ENCODE measurements at places on chromosomes 3 and 15. TPM values are rescaled to one million over a fixed set of nuclear protein-coding genes. Genes with fewer than 3 reads are reported as not detected.
A peak's percentile ranks its signal among the peaks of the same experiment; 100 is the strongest.

RYR3 gene
- total RNA-seq = 7.4 TPM

GRCh38 chr3:108388136-108389132 lies 92.1 kb downstream of the HHLA2 start:
- H3K36me3 ChIP-seq = no peaks in the 10 kb centered on the region
- no peak for DNase-seq
- peaks cover 3% of the 10 kb centered on the region for H3K27me3 ChIP-seq
- no peak overlapping the region for H3K4me3 ChIP-seq
- peaks cover 7% of the 10 kb centered on the region for H3K4me1 ChIP-seq

PLCD1 gene
- total RNA-seq = 73.0 TPM

SYNPR gene
- 6.1 TPM for total RNA-seq

CALML4 gene
- 4.1 TPM for total RNA-seq

DNA sequence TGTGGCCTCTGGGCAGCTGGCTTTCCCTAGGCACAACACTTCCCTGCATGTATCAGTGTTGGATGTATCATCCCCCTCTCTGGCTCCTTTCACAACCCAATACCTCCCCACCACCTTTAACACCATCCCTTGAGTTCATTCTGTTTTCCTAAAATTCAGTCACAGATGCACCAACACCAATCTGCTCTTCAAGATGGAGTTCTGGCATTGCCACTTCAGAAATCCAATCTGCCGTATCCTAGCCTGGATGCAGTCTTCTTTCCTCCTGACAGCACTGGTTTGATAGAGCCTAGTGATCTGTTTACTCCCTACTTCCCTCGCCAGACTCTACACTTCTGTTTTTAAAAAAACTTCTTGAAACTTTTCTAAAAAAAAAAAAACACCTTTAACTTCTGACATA lies 21.7 kb downstream of the PXYLP1 start:
- H3K4me1 ChIP-seq = peaks cover 27% of the 10 kb centered on the region
- H3K4me3 ChIP-seq = no peak overlapping the region
- DNase-seq = no peak
- no peak overlapping the region for H3K27ac ChIP-seq
- no peaks in the 10 kb centered on the region for H3K36me3 ChIP-seq

EBLN2 gene
- total RNA-seq = 5.7 TPM

- peaks cover 2% of the 10 kb centered on the region for H3K27me3 ChIP-seq
- no peak overlapping the region for H3K4me3 ChIP-seq
- H3K36me3 ChIP-seq = no peaks in the 10 kb centered on the region
- peaks cover 9% of the 10 kb centered on the region for H3K4me1 ChIP-seq
- no peak overlapping the region for H3K27ac ChIP-seq
Observed at GRCh38 chr3:106371221-106371970, 502.6 kb upstream of the CBLB start.

TF gene
- total RNA-seq = 2.3 TPM

DNA sequence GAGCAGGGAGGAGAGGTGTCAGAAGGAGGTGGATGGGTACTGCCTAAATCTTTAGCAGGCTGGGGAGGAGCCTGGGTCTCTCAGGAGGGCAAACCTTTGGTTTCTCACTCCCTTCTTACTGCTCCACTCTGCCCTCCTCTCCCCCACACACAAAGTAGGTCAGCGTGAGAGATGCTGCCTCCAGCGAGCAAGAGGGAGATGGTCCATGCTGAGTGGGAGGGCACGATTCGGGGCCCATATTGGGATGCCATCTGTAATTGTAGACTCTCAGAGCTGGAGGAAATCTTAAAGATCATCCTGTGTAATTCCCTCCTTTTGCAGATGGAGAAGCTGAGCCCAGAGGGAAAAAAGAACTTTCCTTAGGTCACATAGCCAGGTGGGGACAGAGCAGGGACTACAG lies 34.2 kb upstream of the SYN2 start:
- no peaks in the 10 kb centered on the region for H3K36me3 ChIP-seq
- H3K4me1 ChIP-seq = no peaks in the 10 kb centered on the region
- DNase-seq = no peak

AKAP13 gene
- 145 TPM for total RNA-seq

SPATA12 gene
- total RNA-seq = not detected

DNA sequence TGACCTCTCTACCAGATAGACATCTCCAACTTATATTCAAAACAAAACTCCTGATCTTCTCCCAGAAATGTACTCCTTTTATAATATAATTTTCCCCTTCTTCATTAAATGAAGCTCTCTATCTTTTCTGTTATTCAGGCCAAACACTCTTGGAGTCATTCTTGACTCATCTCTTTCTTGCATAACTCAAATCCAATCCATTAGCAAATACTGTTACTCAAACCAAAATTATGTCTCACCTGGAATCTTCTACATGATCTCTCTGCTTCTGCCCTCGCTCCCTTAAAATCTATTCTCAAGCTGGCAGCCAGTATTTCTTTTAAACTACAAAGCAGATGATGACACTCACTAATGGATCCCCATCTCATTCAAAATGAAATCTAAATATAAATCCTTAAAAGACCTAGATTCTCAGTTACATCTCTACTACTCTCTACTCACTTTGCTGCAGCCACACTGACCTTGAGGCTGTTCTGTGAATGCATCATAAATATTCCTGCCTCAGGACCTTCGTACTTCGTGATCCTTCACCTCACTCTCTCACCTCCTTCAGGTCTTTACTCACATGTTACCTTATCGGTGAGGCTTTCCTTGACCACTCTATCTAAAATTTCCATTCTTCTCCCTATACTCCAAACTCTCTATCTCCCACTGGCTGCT lies 160.9 kb downstream of the TBC1D5 start:
- no peaks in the 10 kb centered on the region for H3K4me1 ChIP-seq
- H3K36me3 ChIP-seq = no peaks in the 10 kb centered on the region
- no peak for DNase-seq
- no peak overlapping the region for H3K27ac ChIP-seq
- no peak overlapping the region for H3K4me3 ChIP-seq

VIPR1 gene
- not detected for total RNA-seq

- H3K4me3 ChIP-seq = no peak overlapping the region
- H3K27ac ChIP-seq = no peak overlapping the region
- H3K27me3 ChIP-seq = no peaks in the 10 kb centered on the region
- DNase-seq = no peak
Observed at GRCh38 chr3:171379281-171379680, 80.9 kb downstream of the TNIK start.

DNA sequence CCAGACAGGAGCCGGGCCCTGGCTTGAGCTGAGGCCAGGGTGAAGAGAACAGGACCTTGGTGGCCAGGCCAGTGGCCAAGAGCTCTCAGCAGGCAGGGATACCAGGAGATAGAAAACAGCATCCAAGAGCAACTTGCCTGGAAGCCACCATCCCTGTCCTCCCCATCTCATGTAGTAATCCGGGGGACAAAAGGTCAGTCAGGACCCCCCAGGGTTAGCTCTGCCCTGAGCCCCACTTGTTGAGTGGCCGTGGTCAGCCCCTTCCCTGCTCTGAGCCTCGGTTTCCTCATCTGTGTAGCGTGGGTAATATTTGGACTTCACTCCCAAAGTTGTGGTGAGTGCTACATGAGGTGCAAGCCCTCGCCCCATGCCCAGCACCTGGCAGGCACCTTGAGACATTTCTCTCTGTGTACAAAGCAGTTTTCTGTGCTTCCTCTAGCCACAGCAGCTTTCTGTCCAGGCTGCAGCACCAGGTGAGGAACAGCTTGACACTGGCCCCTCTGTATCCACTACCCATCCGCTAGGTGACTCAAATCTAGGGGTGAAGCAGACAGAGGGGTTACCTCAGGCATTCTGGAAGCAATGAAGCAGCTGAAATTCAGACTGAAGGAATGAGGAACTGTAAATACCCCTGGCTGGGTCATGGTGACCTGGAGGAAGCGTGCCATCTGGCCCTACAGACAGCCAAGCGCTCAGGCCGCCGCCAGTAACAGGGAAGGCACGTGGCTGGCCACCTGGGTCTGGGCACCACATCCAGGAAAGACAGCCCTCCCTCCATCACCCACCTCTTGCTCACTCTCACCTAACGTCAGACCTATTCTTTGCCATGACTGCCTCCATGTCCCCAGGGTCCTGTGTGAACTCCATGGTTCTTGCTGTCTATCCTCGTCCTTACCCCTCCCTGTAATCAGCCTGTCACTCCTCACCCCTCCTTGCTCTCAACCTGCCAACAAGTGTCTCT lies 6.7 kb downstream of the CISH start:
- no peaks in the 10 kb centered on the region for H3K4me1 ChIP-seq
- H3K27ac ChIP-seq = no peak overlapping the region
- H3K36me3 ChIP-seq = no peaks in the 10 kb centered on the region
- peaks cover 4% of the 10 kb centered on the region for H3K27me3 ChIP-seq

- peaks cover 9% of the 10 kb centered on the region for H3K27me3 ChIP-seq
- peaks cover 8% of the 10 kb centered on the region for H3K4me1 ChIP-seq
- H3K27ac ChIP-seq = no peak overlapping the region
- DNase-seq = peak; percentile 80
- no peak overlapping the region for H3K4me3 ChIP-seq
Observed at GRCh38 chr3:126522363-126522788, 1.6 kb upstream of the CHST13 start.

DNA sequence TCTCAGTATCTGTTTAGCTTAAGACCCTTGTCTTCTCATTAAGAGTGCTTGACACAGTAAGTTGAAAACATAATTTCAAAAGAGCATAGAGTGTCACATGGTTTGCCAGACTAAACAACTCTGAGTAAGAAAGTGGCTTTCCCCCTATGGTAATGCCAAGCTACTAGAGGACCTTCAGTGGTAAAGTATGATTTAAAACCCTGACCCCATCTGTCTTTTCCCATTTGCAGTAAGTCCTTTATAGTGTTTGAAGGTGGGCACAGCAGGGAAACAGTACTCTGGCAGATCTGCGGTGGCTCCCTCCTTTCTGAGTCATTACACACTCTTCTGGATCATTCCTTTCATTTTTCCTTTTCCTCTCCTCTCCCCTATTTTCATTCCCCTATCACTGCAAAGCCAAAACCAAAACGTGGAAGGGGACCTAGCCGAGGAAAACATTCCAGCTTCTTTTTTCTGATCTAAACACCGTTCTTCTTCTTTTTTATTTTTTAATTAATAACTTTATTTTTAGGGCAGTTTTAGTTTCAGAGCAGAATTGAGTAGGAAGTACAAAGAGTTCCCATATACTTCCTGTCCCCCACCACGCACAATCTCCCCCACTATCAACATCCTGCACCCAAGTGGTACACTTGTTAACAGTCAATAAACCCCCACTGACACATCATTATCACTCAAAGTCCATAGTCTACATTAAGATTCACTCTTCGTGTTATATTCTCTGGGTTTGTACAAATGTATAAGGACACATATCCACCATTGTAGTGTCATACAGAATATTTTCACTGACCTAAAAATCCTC lies 74.7 kb downstream of the PPARG start:
- no peak for DNase-seq
- H3K27me3 ChIP-seq = no peaks in the 10 kb centered on the region
- no peak overlapping the region for H3K4me3 ChIP-seq

DNA sequence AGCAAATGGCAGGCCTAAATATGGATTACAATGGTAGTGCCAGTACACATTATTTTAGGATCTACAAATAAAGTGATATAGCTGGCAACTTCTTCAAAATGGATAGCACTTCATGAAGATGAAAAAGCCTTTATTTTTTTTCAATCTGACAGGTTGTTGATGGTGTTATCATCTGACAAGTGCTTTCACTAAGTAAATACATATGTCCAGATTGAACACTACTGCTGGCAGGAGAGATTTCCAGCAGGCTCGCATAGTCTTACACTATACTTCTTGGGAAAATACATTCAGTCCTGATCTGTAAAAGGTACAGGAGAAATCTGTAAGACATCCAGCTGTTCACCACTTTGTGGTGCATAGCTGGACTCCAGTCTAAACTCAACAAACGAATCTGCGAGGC lies 50.9 kb upstream of the ALCAM start:
- H3K27ac ChIP-seq = no peak overlapping the region
- no peak overlapping the region for H3K4me3 ChIP-seq
- no peaks in the 10 kb centered on the region for H3K36me3 ChIP-seq
- DNase-seq = no peak
- H3K27me3 ChIP-seq = no peaks in the 10 kb centered on the region
- no peaks in the 10 kb centered on the region for H3K4me1 ChIP-seq

DNA sequence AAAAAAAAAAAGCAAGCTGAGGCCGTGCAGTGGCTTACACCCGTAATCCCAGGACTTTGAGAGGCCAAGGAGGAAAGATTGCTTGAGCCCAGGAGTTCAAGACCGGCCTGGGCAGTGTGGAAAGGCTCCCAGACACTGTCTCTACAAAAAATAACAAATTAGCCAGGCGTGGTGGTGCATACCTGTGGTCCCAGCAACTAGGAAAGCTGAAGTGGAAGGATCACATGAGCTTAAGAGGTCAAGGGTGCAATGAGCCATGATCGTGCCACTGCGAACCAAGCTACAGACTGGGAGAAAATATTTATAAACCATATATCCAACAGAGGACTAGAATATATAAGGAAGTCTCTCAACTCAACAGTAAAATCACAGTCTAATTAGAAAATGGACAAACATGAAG lies 10.0 kb downstream of the KLHDC8B start:
- H3K4me3 ChIP-seq = no peak overlapping the region
- no peak for DNase-seq
- no peak overlapping the region for H3K27ac ChIP-seq
- no peaks in the 10 kb centered on the region for H3K27me3 ChIP-seq

GRCh38 chr3:154175041-154175440 lies 53.9 kb downstream of the ARHGEF26 start:
- no peaks in the 10 kb centered on the region for H3K4me1 ChIP-seq
- H3K36me3 ChIP-seq = no peaks in the 10 kb centered on the region
- no peak for DNase-seq
- H3K4me3 ChIP-seq = no peak overlapping the region

ERC2 gene
- 48.3 TPM for total RNA-seq

GRCh38 chr15:51223771-51224229 lies 114.6 kb downstream of the CYP19A1 start:
- H3K27me3 ChIP-seq = no peaks in the 10 kb centered on the region
- no peak overlapping the region for H3K4me3 ChIP-seq
- no peak overlapping the region for H3K27ac ChIP-seq
- no peak for DNase-seq
- no peaks in the 10 kb centered on the region for H3K36me3 ChIP-seq
- H3K4me1 ChIP-seq = peaks cover 3% of the 10 kb centered on the region

- no peaks in the 10 kb centered on the region for H3K36me3 ChIP-seq
- peak overlapping the region; percentile 59 for H3K27ac ChIP-seq
- peaks cover 2% of the 10 kb centered on the region for H3K4me1 ChIP-seq
Observed at GRCh38 chr15:61227950-61228936, 859 bp downstream of the RORA start.

DNA sequence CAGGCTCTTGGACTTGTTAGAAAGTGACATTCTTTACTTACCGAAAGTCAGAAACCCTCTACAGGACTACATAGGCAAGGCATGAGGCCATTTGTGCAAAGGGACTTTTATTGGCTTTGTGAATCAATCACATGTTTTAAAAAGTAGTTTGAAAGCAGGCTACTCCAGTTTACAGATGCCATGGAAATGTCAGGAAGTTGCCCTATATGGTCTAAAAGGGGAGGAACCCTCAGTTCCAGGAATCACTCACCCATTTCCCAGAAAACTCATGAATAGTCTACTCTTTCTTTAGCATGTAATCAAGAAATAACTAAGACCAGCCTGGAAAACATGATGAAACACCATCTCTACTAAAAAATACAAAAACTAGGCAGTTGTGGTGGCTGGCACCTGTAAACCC lies 51.0 kb upstream of the MKRN3 start:
- no peaks in the 10 kb centered on the region for H3K27me3 ChIP-seq
- no peaks in the 10 kb centered on the region for H3K36me3 ChIP-seq
- H3K4me1 ChIP-seq = no peaks in the 10 kb centered on the region
- H3K27ac ChIP-seq = no peak overlapping the region

GRCh38 chr3:171348121-171348520 lies 112.1 kb downstream of the TNIK start:
- no peak overlapping the region for H3K27ac ChIP-seq
- H3K4me3 ChIP-seq = no peak overlapping the region
- DNase-seq = no peak
- no peaks in the 10 kb centered on the region for H3K27me3 ChIP-seq
- H3K36me3 ChIP-seq = no peaks in the 10 kb centered on the region
- peaks cover 14% of the 10 kb centered on the region for H3K4me1 ChIP-seq
